ENCODE measurements at places on chromosomes 2 and 18. TPM values are rescaled to one million over a fixed set of nuclear protein-coding genes. Genes with fewer than 3 reads are reported as not detected.

DNA sequence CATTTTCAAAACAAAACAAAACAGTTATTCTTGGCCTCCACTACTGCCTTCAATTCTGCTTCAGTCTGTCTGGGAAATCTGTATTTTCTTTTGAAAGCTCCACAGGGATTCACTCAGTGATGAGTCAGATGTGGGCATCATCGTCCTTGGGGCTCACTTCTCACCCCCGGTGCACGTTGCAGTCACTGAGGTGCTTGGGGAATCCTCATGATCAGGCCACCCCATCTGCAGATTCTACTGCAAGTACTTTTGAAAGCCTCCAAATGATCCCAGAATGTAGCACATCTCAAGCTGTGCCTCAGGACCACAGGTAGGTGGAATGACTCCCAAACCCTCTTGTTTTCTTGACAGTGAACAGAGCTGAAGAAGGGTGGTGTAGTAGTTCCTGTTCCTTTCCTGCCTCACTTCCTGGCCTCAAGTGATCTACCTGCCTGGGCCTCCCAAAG is 34.3 kb downstream of the LPIN2 start:
- DNase-seq, result no peak

Gene SERPINB13
- polyA plus RNA-seq, result not detected

- no peak for DNase-seq
Observed at GRCh38 chr2:47554311-47554905, 151.5 kb downstream of the MSH2 start.

Gene CAPN13
- not detected for polyA plus RNA-seq

DNA sequence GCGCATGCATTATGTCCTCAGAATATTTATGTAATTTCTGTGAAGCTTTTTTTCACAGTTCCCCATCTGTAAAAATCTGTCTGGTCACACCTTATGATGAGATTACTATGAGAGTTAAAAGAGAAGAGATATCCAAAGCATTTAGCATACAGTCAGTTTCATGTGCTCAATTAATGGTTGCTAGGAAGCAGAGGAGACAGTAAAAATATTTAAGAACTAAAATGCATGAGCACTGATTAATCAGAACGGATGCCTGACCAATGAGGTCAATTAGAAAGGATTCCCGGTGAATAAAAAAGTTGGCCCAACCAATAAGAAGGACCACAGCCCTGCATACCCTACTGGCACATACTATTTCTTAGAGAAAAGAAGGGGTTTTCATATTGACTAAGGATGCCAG is 12.0 kb upstream of the CRIM1 start:
- no peak for DNase-seq

Data from heart right ventricle (tissue), 16 donors.